Tibial nerve (tissue), 4 donors: ENCODE measurements at places on chromosomes 11 and 22. TPM values are rescaled to one million over a fixed set of nuclear protein-coding genes. Genes with fewer than 3 reads are reported as not detected.

GRCh38 chr11:128894685-128895084 lies 3.5 kb downstream of the KCNJ5 start:
- H3K36me3 ChIP-seq: no peaks in the 10 kb centered on the region
- no peak overlapping the region for H3K27ac ChIP-seq
- no peak for DNase-seq
- H3K4me3 ChIP-seq: no peak overlapping the region
- no peaks in the 10 kb centered on the region for H3K27me3 ChIP-seq
- peaks cover 25% of the 10 kb centered on the region for H3K4me1 ChIP-seq

DNA sequence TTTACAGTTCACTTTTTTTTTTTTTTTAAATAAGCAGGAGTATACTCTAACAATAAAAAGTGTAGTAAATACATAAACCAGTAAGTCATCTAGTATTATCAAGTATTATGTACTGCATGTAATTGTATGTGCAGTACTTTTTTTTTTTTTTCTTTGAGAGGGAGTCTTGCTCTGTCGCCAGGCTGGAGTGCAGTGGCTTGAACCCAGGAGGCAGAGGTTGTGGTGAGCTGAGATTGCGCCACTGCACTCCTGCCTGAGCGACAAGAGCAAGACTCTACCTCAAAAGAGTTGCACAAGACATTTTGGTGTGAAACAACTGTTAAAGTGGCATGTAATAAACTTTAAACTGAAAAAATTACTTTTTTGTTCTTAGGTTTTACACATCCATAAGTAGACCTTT lies 16.7 kb downstream of the BCL2L13 start:
- no peak for DNase-seq
- H3K36me3 ChIP-seq: no peaks in the 10 kb centered on the region
- H3K27ac ChIP-seq: no peak overlapping the region
- no peak overlapping the region for H3K4me3 ChIP-seq
- H3K27me3 ChIP-seq: no peaks in the 10 kb centered on the region
- no peaks in the 10 kb centered on the region for H3K4me1 ChIP-seq

- no peak for DNase-seq
- H3K27ac ChIP-seq: peak overlapping the region; percentile 24
- no peak overlapping the region for H3K4me3 ChIP-seq
- no peaks in the 10 kb centered on the region for H3K27me3 ChIP-seq
- peaks cover 14% of the 10 kb centered on the region for H3K4me1 ChIP-seq
Measured at GRCh38 chr11:125215976-125216375, 51.4 kb downstream of the PKNOX2 start.

Gene GAS2
- total RNA-seq: 16.9 TPM

- H3K36me3 ChIP-seq: no peaks in the 10 kb centered on the region
- no peaks in the 10 kb centered on the region for H3K27me3 ChIP-seq
- H3K27ac ChIP-seq: no peak overlapping the region
- no peak for DNase-seq
Measured at GRCh38 chr11:21794306-21794705, 398.6 kb upstream of the ANO5 start.

Gene ANO3
- total RNA-seq: 0.59 TPM

GRCh38 chr11:121206810-121207209 lies 85.8 kb upstream of the SC5D start:
- H3K4me1 ChIP-seq: no peaks in the 10 kb centered on the region
- DNase-seq: no peak
- no peak overlapping the region for H3K4me3 ChIP-seq
- no peaks in the 10 kb centered on the region for H3K36me3 ChIP-seq

GRCh38 chr22:29266564-29267461 lies 968 bp downstream of the RHBDD3 start:
- H3K4me3 ChIP-seq: peak overlapping the region; percentile 86
- peak overlapping the region; percentile 96 for H3K27ac ChIP-seq
- no peaks in the 10 kb centered on the region for H3K27me3 ChIP-seq
- H3K36me3 ChIP-seq: peaks cover 27% of the 10 kb centered on the region

DNA sequence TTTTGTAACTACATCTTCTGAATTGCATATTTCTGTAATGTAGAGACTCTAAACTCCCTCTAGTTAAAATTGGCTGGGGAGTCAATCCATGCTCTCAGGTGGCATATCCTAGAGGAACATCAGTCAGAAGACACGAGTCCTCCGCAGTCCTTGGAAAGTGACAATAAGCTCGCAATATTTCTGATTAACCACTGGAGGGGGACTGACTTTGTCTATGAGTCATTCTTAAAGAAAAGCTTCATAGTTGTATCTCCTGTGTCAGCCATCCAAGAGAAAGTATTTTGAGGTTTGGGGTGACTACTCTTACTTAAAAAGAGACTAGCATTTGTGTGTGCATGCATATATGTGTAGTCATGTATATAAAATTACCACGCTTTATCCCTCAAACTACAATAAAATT lies 60.2 kb downstream of the SLN start:
- H3K27me3 ChIP-seq: no peaks in the 10 kb centered on the region
- no peaks in the 10 kb centered on the region for H3K36me3 ChIP-seq
- no peak overlapping the region for H3K4me3 ChIP-seq
- H3K4me1 ChIP-seq: no peaks in the 10 kb centered on the region

Gene SYT9
- total RNA-seq: 0.30 TPM

- H3K27me3 ChIP-seq: no peaks in the 10 kb centered on the region
- H3K4me3 ChIP-seq: peak within 1 kb of the TSS; percentile 51
- H3K36me3 ChIP-seq: peaks cover 34% of the 10 kb centered on the region
- DNase-seq: peak; percentile 86
Measured at GRCh38 chr11:111911563-111912401, at the start of gene CRYAB. CRYAB (minus strand) TSS chr11:111911770; CDS start chr11:111911724, 46 bp downstream.

Gene CAPN5
- total RNA-seq: 20.3 TPM

Gene KCNK4
- not detected for total RNA-seq

- no peak overlapping the region for H3K4me3 ChIP-seq
- no peak for DNase-seq
- H3K27ac ChIP-seq: no peak overlapping the region
- H3K36me3 ChIP-seq: no peaks in the 10 kb centered on the region
- no peaks in the 10 kb centered on the region for H3K27me3 ChIP-seq
- peaks cover 3% of the 10 kb centered on the region for H3K4me1 ChIP-seq
Measured at GRCh38 chr11:8085011-8085645, 4.1 kb downstream of the TUB start.

- H3K4me3 ChIP-seq: no peak overlapping the region
- H3K27ac ChIP-seq: no peak overlapping the region
- no peaks in the 10 kb centered on the region for H3K4me1 ChIP-seq
- no peaks in the 10 kb centered on the region for H3K36me3 ChIP-seq
- H3K27me3 ChIP-seq: no peaks in the 10 kb centered on the region
Measured at GRCh38 chr11:69862797-69863543, 43.8 kb upstream of the FGF3 start.

Gene MS4A7
- total RNA-seq: 57.9 TPM

Gene KCNA4
- total RNA-seq: 0.59 TPM

- H3K36me3 ChIP-seq: no peaks in the 10 kb centered on the region
- no peak overlapping the region for H3K4me3 ChIP-seq
- no peak overlapping the region for H3K27ac ChIP-seq
- DNase-seq: no peak
Measured at GRCh38 chr11:114031246-114031966, 28.1 kb upstream of the ZBTB16 start.

Gene CXCR5
- not detected for total RNA-seq

DNA sequence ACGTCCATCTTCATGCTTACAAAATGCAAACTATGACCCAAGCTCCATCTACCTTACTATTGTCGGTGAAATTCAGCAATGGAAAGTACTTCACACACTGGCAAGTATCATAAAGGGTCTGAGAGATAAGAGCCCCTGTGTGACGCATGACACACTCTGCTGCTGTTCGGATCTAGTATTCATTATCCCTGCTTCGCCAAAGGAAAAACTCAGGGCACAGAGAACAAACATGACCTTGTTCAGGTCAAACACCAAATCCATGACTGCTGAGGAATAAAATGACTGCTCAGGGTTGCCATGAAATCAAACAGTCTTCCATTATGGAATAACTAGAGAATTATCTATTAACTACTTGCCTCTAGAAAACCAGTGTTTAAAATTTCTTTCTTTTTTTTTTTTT lies 73.0 kb downstream of the MICAL3 start:
- H3K36me3 ChIP-seq: no peaks in the 10 kb centered on the region
- no peak for DNase-seq
- no peak overlapping the region for H3K4me3 ChIP-seq
- no peak overlapping the region for H3K27ac ChIP-seq

- no peak overlapping the region for H3K27ac ChIP-seq
- H3K27me3 ChIP-seq: no peaks in the 10 kb centered on the region
- no peaks in the 10 kb centered on the region for H3K4me1 ChIP-seq
- no peak overlapping the region for H3K4me3 ChIP-seq
- DNase-seq: no peak
Measured at GRCh38 chr11:88474655-88475054, 137.1 kb upstream of the CTSC start.

Gene SORL1
- total RNA-seq: 14.7 TPM

DNA sequence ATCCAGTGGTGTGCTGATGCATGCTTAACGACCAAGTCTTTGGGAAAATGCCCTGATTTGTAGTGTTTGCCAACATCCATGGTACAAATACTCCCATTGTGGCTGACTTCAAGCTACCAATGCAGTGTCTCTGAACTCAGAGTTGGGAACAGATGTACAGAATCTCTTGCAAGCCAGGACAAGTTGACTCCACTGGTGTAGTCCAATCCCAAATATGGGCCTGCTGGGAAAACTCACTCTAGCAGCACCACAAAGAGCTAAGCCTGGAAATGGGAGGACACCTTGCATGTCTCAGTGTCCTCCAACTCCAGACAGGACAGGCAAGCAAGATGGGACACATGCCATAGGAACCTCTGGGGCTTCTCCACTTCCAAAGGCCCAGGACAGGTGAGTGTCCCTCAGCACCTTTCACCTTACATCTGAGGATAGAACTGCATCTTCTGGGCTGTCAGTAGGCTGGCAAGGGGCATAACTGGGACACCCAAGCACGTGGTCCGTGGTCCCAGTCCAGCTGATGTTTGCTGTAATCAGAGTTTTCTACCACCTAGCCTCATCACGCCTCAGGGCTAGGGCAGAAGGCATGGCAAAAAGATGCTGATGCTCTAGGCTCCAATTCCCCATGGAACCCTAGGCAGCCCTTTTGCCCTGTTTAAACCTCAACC lies 6.5 kb downstream of the LMO1 start:
- H3K4me1 ChIP-seq: no peaks in the 10 kb centered on the region
- H3K4me3 ChIP-seq: no peak overlapping the region
- peaks cover 14% of the 10 kb centered on the region for H3K27me3 ChIP-seq
- no peaks in the 10 kb centered on the region for H3K36me3 ChIP-seq
- DNase-seq: no peak

Gene NRGN
- 3.1 TPM for total RNA-seq

DNA sequence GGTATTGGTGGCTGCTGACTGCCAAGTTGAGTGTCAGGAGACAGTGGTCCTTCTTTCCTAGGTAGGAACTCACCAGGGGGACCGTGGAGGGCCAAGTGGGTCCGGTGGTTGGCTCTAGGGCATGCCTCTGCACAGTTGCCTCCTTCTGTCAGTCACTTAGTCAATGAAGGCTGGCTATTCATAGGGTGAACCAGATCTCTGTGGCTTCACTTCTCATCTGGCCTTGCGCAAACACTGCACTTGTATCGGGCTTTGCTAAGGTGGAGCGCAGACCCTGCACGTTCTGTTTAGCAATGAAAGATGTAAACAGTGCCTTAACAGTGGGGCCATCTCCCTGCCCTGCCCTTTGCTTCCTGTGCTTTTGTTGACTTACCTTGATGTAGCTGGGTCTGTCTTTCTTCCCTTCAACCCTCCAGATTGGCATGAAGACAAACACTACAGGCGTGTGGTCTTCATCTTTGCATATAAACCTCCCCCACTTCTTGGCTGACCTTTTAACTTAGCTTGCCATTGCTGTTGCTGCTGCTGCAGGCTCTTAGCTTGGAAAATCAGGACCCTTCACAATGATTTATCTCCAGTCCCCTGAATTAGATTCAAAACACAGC lies 6.7 kb upstream of the SORL1-AS1 start:
- H3K36me3 ChIP-seq: no peaks in the 10 kb centered on the region
- no peak for DNase-seq
- H3K27me3 ChIP-seq: no peaks in the 10 kb centered on the region
- no peaks in the 10 kb centered on the region for H3K4me1 ChIP-seq
- no peak overlapping the region for H3K4me3 ChIP-seq

DNA sequence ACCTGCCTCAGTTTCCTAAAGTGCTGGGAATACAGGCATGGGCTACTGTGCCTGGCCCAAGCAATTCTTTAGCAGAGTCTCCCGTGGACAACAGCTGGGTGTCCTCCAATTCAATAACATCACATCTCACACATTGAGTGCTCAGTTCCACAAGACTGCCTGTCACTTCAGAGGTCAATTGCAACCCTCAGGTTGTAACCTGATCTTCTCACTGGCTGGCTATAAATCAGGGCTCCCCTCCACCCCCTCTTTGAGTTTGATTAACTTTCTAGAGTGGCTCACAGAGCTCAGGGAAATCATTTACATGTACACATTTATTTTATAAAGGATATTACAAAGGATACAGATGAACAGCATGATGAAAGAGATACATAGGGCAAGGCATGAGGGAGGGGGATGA lies 68.1 kb downstream of the MCHR1 start:
- H3K27me3 ChIP-seq: no peaks in the 10 kb centered on the region
- no peak for DNase-seq
- no peaks in the 10 kb centered on the region for H3K4me1 ChIP-seq
- no peak overlapping the region for H3K27ac ChIP-seq
- no peak overlapping the region for H3K4me3 ChIP-seq

- no peak overlapping the region for H3K4me3 ChIP-seq
- no peaks in the 10 kb centered on the region for H3K4me1 ChIP-seq
Measured at GRCh38 chr11:125777309-125777708, 1.3 kb downstream of the PATE2 start.

Gene ARHGEF17
- 102 TPM for total RNA-seq

DNA sequence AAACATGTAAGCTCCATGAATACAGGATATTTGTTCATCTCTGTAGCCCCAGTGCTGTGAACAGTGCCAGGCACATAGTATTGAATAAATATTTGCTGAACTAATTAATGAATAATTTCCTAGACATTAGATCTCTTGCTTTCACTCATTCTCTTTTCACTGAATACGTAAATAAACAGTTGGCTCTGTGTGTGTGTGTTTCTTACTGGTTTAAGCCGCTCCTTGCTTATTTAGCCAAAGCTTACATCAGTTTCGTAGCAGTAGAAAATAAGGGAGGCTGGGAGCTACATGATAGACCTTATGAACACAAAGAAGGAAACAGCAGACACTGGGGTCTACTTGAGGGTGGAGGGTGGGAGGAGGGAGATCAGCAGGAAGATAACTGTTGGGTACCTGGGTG lies 17.2 kb downstream of the KREMEN1 start:
- peaks cover 5% of the 10 kb centered on the region for H3K36me3 ChIP-seq
- DNase-seq: no peak
- H3K4me3 ChIP-seq: no peak overlapping the region
- H3K27me3 ChIP-seq: no peaks in the 10 kb centered on the region

Gene SCGB1A1
- total RNA-seq: not detected

Gene CDC45
- 0.98 TPM for total RNA-seq

Gene SAA4
- not detected for total RNA-seq
